ENCODE measurements at places on chromosomes 5 and 9. TPM values are rescaled to one million over a fixed set of nuclear protein-coding genes. Genes with fewer than 3 reads are reported as not detected.

SH3GL2 gene
- total RNA-seq = 0.71 TPM

SREK1 gene
- total RNA-seq = 93.1 TPM

GRCh38 chr5:126543660-126544059 is 51.4 kb downstream of the ALDH7A1 start:
- no peak for DNase-seq

GRCh38 chr5:30600892-30601291 is 592.6 kb upstream of the CDH6 start:
- DNase-seq = no peak

All from sigmoid colon (tissue), 7 donors.